ENCODE measurements at places on chromosomes 11 and 22.

DNA sequence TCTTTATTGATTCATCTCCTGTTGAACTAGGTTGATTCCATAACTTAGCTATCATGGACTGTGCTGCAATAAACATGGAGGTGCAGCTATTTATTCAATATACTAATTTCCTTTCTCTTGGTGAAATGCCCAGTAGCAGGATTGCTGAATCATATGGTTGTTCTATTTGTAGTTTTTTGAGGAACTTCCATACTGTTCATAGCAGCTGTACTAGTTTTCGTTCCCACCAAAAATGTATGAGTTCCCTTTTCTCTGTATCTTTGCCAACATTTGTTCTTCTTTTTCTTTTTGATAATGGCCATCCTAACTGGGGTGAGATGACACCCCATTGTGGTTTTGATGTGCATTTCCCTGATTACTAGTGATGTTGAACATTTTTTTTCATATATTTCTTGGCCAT is 87.2 kb upstream of the NAV2 start:
- DNase-seq: no peak

DNA sequence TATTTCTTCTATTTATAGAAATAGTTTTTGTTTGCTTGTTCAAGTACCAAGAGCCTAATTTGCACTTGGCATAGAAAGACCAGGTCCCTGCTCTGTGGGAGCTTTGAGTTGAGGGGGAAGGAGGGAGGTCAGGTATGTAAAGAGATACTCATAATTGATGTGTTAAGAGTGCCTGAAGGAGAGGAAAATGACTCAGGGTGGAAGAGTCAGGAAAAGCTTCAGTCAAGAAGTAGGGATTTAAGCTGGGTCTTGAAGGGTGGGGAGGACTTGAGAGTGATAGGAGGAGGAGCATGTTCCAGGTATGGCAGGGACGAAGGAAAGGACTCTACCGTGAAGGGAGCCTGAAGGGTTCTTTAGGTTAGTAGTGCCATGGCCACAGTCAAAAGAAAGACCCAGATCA is 9.0 kb downstream of the RBX1 start:
- no peak for DNase-seq

DNA sequence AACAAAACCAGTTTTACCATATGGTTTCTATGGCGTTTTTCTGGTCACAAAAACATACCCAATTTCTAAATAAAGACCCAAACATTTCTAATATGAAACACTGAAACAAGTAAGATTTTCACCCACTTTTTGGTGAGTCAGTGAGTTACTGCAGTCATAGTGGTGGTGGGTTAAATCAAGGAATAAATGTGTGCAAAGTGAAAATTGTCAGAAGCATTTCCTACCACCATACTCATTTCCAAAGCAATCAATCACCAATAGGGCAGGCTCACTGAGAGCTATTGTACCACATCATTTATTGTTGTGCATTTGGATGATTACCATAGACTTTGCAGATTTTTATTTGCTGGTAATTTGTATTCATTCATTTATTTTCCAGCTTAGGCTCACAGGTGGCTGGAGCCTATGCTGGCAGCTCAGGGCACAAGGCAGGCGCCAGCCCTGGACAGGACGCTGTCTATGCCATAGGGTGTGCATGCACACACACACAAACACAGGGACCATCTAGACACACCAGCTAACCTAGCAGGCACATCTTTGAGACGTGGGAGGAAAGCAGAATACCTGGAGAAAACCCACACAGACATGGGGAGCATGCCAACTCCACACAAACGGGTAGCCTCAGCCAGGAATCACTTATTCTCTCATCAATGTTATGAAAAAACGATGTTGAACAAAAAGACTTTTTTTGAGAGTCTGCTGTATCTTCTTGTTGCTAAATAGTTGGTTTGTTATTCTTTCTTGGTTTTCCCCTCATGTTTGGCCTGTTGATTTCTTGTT is 5.1 kb downstream of the FAM118B start:
- DNase-seq: no peak

- peak; percentile 46 for DNase-seq
Observed at GRCh38 chr11:72821920-72822799, 7.9 kb downstream of the ATG16L2 start.

- no peak for DNase-seq
Observed at GRCh38 chr22:17742527-17742902, 31.8 kb downstream of the BID start.

DNA sequence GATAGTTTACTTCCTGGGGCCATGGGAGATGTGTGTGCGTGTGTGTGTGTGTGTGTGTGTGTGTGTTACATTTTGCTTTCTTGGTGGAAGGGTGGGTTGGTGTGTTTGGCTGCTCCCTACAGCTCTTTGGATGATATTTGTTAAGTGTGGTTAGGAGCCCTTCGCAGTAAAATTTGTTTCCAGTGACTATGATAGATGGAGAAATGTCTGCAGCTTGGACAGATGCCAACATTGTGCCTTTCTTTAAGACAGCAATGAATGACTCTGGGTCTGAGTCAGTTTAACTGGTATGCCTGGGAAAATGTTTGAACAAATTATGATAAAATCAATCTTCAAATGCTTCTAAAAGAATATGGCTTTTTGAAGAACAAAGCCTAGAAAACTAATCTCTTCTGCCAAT is 102.7 kb upstream of the TRPC6 start:
- no peak for DNase-seq

Measured in SW 1271 (cell line).